ENCODE measurements at places on chromosomes 5 and 9.

- DNase-seq = no peak
Measured at GRCh38 chr9:84862810-84863287, 193.3 kb downstream of the NTRK2 start.

DNA sequence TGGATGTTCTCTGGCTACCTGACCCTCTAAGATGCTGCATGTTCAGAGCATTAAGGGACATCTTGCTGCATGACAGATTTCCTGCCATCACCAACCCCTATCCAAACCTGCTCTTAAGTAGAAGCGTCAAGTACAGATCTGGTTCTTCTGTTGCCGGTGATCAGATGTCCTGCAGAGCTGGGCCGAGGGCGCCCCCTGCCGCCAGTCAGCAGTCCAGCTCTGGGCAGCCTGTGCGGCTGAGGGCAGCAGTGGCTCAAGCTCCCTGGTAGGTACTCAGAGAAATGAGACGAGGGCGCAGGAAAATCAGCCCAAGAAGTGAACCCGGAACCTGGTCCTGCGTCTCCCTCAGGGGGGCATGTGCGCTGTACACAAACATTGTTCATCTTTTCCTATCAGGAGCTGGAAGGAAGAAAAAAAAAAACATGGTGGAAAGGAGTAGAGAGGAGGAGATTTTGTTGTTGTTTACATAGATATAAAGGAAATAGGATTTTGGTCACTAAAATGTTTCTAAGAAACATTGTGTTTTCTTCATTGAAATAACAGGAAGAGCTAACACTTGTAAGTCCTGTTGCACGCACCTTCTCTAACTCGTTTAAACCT is 95.8 kb downstream of the CFAP90 start:
- DNase-seq = no peak

- DNase-seq = peak; percentile 68
Measured at GRCh38 chr9:114348906-114349482, 19.3 kb downstream of the ORM2 start.

- no peak for DNase-seq
Measured at GRCh38 chr5:62533597-62533996, 45.0 kb upstream of the LRRC70 start.

DNA sequence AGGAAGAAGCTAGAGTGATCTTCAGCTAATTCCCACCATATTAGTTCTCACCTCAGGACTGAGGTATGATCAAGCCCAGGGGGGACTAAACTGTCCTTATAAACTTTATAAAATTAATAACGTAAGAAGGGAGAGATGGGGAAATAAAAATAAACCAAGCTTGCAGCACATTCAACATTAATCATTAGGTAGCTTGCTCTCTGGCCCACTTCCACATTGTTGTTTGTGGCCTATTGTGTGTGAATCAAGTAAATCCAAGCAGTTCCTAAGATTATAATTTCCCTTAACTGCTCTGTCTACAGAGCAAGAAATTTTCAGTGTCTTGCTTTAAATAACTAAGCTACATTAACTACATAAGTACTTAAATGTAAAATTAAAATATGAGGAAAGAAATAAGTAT is 131.3 kb upstream of the ABCA1 start:
- DNase-seq = no peak

GRCh38 chr5:138946241-138946623 is 71.1 kb upstream of the LRRTM2 start:
- no peak for DNase-seq

- DNase-seq = no peak
Measured at GRCh38 chr5:179912951-179913350, 5.3 kb upstream of the TBC1D9B start.
